Endodermal cell (in vitro differentiated cells): ENCODE measurements at places on chromosomes 13 and 19.
A peak's percentile ranks its signal among the peaks of the same experiment; 100 is the strongest.

DNA sequence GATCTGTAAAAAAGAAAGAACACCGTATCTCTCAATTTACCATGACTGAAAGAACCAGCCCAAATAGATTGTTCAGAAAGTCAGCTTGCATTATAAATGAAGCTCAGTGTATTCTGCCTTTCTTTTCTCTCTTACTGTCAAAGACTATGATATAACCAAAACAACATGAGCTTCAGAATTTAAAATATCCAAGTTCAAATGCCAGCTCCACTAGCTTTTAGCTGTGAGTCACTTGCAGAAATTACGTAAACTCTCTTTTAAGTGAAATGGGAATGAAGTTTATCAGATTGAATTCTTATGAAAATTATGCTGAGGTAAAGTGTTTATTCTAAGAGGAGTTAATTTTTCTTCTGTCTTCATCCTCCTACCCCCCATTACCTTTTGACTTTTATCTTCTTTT, 20.0 kb upstream of the POSTN start:
- DNase-seq = no peak
- H3K4me3 ChIP-seq = no peak overlapping the region
- H3K27me3 ChIP-seq = no peaks in the 10 kb centered on the region
- H3K4me1 ChIP-seq = peaks cover 9% of the 10 kb centered on the region
- no peak overlapping the region for H3K27ac ChIP-seq
- no peaks in the 10 kb centered on the region for H3K36me3 ChIP-seq

DNA sequence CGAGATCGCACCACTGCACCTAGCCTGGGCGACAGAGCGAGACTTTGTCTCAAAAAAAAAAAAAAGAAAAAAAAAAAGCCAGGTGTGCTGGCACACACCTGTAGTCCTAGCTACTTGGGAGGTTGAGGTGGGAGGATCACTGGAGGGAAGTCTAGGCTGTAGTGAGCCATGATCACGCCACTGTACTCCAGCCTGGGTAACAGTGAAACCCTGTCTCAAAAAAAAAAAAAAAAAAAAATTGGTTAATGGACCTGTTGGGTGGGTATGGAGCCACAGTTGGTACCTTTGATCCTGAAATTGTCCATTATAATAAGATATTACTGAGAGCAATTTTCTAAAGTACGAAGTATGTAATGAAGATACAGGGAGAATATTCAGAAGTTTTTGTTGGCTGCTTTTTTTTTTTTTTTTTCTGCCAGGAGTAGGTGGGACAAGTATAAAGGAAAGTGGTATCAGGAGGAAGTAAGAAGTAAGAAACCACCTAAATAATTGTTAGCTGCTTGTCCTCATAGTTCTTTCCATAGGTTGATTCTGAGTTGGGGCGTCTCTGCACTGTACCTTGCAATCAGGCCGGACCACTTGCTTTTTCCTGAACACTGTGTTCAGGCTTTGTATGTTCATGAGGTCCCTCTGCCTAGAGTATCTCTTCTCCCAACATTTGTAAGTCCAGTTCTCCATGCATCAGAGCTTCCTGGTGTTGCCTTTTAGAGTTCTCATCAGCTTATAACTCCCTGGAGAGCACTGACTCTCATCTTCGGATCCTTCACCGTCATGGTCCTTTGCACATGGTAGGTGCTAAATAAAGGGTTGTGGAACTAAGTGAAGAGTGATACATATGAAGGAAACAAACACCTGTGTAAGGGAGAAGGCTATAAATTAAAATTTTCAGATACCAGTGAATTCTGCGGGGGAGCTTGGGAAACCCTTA, 31.7 kb downstream of the ARHGAP35 start:
- no peaks in the 10 kb centered on the region for H3K36me3 ChIP-seq
- no peak for DNase-seq
- H3K4me1 ChIP-seq = no peaks in the 10 kb centered on the region
- H3K27me3 ChIP-seq = no peaks in the 10 kb centered on the region
- H3K27ac ChIP-seq = no peak overlapping the region

DNA sequence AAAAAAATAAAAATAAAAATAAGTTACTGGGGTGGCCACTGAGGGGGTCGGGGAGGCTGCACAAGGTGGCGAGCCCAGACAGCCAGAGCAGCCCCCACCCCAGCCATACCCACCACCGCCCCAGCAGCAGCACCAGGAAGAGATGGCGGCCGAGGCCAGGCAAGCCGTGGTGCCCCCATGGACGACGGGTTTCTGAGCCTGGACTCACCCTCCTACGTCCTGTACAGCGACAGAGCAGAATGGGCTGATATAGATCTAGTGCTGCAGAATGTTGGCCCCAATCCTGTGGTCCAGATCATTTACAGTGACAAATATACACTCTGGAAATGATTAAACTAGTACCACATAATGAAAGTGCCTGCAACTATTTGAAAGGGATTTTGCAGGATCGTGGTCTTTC, 71.6 kb upstream of the ZDHHC20 start:
- H3K27ac ChIP-seq = no peak overlapping the region
- DNase-seq = no peak
- H3K4me1 ChIP-seq = no peaks in the 10 kb centered on the region
- no peak overlapping the region for H3K4me3 ChIP-seq
- no peaks in the 10 kb centered on the region for H3K27me3 ChIP-seq

DNA sequence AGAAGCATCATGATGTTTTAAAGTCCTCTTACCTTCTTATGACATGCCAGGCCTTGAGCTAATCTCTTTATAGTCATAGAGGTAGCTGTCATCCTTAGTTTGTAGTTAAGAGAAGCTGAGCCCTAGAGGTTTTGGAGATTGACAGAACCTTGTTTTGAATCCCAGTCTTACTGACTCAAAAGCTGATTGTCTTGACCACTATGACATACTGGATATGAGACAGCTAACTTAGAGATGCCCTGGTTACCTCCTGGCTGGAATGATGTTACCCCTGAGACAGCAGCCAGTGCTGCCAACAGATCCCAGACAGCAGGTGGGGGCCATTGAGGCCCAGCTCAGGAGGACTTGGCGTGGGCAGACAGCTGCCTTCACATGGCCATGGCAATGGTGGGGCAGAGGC, 311.0 kb downstream of the MTUS2 start:
- H3K4me1 ChIP-seq = no peaks in the 10 kb centered on the region
- DNase-seq = no peak
- H3K36me3 ChIP-seq = no peaks in the 10 kb centered on the region
- H3K27me3 ChIP-seq = no peaks in the 10 kb centered on the region
- no peak overlapping the region for H3K4me3 ChIP-seq

DNA sequence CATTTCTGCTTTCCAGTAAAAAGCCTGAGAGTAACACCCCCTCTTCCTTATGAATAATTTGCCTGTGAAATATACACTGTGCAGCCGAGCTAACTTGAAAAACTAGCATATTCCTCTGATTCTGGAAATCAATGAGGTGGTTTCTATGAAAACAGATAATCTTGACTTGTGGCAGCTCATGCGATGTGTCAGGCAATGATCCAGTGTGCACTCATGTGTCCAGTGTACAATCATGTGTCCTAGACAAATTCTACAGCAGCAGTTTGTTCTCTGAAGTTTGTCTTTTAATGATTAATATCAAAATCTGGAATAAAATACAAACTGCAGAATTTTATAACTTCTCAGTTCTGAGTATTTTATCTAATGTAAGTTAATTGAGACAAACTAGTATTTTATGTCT, 2213.9 kb upstream of the PCDH20 start:
- no peaks in the 10 kb centered on the region for H3K4me1 ChIP-seq
- H3K27ac ChIP-seq = no peak overlapping the region
- no peaks in the 10 kb centered on the region for H3K27me3 ChIP-seq
- H3K36me3 ChIP-seq = no peaks in the 10 kb centered on the region

DNA sequence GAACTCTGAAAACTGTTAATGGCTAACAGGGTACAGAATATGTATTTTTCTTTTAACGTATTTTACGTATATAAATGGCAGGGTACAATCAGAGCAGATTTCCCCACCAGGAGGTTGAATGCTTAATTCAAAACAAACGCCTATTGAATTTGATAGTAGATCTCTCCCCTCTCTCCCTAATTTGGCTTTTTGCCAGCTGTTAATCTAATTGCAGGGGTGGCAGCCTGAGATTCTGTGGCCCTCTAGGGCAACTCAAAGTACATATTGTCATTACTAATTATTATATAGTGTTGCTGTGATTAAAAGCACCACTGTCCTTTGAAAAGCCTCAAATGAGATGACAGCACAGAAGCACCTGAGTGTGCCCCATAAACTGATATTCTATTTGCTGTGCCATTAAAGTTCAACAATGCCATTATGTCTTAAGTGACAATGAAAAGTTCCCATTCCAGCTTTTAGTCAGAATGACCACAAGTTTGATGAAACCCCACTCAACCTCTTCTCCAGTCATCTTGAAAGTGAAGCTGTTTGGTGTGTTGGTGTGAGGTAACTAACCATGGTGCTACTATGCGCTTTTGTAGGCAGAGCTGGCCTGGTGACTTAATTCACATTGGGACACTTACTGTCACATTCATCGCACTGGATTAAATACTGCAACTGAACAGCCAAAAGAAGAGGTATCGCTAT, 351.4 kb downstream of the KCNRG start:
- H3K4me1 ChIP-seq = no peaks in the 10 kb centered on the region
- H3K4me3 ChIP-seq = no peak overlapping the region
- no peak for DNase-seq
- H3K27me3 ChIP-seq = peaks cover under 1% of the 10 kb centered on the region
- H3K27ac ChIP-seq = no peak overlapping the region

- DNase-seq = no peak
- no peaks in the 10 kb centered on the region for H3K27me3 ChIP-seq
- H3K4me1 ChIP-seq = peaks cover 12% of the 10 kb centered on the region
Measured at GRCh38 chr13:94431574-94431973, 47.9 kb downstream of the DCT start.

GRCh38 chr13:98919566-98919965, 58.3 kb downstream of the DOCK9 start:
- H3K4me1 ChIP-seq = peaks cover 3% of the 10 kb centered on the region
- no peak overlapping the region for H3K4me3 ChIP-seq
- H3K36me3 ChIP-seq = no peaks in the 10 kb centered on the region
- DNase-seq = peak; percentile 52
- H3K27me3 ChIP-seq = no peaks in the 10 kb centered on the region

GRCh38 chr19:58543826-58544590, at the start of gene TRIM28:
TSS of gene TRIM28 (plus strand) at chr19:58544064. CDS start at chr19:58544758, 694 bp downstream.
- peak; percentile 99 for DNase-seq
- H3K4me3 ChIP-seq = peak within 1 kb of the TSS; percentile 100
- H3K36me3 ChIP-seq = peaks cover 38% of the 10 kb centered on the region
- peaks cover 4% of the 10 kb centered on the region for H3K4me1 ChIP-seq

- no peaks in the 10 kb centered on the region for H3K4me1 ChIP-seq
- H3K27ac ChIP-seq = no peak overlapping the region
- peaks cover 3% of the 10 kb centered on the region for H3K36me3 ChIP-seq
- no peak overlapping the region for H3K4me3 ChIP-seq
Measured at GRCh38 chr13:60538566-60538965, 141.5 kb downstream of the TDRD3 start.
